ENCODE measurements at places on chromosomes 1 and 21.

- DNase-seq, result no peak
These were observed 175.0 kb downstream of the KAZN start for GRCh38 chr1:14773396-14774025.

DNA sequence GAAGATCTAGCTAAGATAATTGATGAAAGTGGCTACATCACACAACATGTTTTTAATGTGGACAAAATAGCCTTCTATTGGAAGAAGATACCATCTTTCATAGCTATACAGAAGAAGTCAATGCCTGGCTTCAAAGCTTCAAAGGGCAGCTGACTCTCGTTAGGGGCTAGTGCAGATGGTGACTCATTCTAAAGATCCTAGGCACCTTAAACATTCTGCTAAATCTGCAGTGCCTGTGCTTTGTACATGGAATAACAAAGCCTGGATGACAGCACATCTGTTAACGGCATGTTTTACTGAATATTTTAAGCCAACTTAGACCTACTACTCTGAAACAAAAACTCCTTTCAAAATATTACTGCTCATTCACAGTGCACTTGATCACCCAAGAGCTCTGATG, 65.6 kb upstream of the USP24 start:
- DNase-seq, result no peak

DNA sequence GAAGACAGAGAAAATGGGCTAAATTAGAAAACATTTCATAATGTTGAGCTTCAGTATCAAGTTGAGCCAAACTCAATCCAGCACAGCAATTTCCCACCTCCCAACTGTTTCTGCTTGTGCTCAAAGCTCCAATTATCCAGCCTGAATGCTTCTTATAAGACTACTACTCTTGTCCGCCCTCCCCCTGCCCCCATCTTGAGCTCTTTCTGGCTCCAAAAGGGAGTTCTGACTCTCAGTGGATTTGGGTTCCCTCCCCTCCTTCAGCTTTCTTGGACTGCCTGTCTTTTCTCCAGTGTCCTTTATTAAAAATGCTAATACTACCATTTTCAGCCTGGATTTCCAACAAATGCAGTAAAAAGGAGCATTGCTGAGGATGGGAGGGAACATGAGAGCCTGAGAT, 174.8 kb downstream of the ASTN1 start:
- DNase-seq, result no peak

- no peak for DNase-seq
These were observed 41.9 kb downstream of the WNT9A start for GRCh38 chr1:227905573-227906487.

GRCh38 chr1:226216056-226216455, 7.4 kb upstream of the MIXL1 start:
- DNase-seq, result no peak

GRCh38 chr1:29254346-29254745, 18.0 kb downstream of the PTPRU start:
- DNase-seq, result no peak

- DNase-seq, result no peak
These were observed 125.4 kb downstream of the FOXD2 start for GRCh38 chr1:47563201-47563600.

- DNase-seq, result no peak
These were observed 8.2 kb downstream of the IFFO2 start for GRCh38 chr1:18948048-18948912.

GRCh38 chr1:178716111-178716510, 8.9 kb upstream of the RALGPS2 start:
- DNase-seq, result no peak

DNA sequence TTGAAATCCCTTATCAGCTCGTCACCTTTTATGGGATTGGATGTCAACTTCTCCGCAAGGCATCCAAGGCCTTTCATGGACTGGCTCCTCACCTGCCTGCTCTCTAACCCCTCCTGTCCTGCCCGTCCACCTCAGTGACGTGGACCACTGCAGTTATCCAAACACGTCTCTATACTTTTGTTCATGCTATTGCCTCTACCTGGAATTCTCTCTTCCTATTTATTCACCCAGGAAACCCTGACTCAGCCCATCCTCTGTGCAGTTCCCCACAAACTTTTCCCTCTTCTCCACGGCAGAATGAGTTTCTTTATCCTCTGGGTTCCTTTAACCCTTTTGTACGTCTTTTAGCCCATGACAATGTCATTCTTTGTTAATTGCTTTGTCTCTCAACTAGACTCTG, 5.1 kb upstream of the UTP25 start:
- no peak for DNase-seq

- DNase-seq, result no peak
These were observed 45.6 kb downstream of the ZNF281 start for GRCh38 chr1:200364091-200364759.

DNA sequence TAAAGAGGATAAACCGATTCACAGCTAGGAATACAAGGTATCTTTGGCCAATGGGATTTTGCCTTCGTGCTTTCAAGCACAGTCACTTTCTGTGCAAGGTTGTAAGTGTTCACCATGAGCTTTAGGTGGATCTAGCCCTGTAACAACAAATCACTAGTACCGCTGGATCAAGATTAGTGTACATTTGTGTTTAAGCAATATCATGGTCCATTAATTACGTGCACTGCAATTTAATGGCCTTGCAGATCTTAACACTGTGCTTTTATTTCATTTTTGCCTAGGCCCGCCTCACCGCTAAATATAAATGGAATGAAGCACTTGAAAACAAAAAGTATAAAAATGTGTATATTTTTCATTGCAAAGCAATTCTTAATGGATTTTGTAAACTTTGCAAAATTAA, 461.1 kb downstream of the DSCAM start:
- no peak for DNase-seq

DNA sequence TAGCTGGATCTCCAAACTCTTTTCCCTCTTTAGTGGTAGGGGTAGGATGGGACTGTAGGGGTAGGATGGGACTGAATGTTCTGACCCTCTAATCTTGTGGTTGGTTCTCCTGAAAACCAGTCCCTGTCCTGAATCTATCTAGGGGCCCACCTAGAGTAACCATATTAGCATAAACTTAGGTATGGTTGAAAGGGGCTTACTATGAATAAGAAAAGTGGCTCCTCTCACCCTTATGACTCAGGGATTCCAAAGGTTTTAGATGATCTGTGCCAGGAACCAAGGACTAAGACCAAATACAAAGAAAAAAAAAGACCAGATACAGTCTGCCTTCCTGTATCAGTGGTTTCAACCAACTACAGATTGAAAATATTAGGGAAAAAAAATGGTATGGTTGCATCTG, 28.9 kb downstream of the RNF2 start:
- no peak for DNase-seq

DNA sequence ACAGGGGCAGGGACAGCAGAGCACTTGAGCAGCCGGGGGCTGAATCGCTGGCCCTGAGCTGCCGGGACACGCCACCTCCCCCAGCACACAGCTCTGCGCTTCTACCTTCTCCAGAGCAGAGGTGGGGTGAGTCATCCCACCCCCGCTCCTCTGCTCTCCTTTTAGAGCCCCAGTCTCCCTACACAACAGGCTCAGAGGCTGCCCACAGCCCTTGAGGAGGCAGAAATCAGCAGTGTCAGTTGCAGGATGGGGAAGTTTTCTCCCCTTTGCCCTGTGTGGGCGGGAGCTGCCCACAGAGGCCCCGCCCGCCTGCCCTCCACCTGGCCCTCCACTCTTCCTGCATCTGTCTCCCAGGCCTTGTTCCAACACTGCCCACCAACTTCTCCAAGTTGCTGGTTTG, 94.6 kb downstream of the STUM start:
- DNase-seq, result no peak

GRCh38 chr21:44521928-44522752, 17.9 kb downstream of the KRTAP10-1 start:
- no peak for DNase-seq

DNA sequence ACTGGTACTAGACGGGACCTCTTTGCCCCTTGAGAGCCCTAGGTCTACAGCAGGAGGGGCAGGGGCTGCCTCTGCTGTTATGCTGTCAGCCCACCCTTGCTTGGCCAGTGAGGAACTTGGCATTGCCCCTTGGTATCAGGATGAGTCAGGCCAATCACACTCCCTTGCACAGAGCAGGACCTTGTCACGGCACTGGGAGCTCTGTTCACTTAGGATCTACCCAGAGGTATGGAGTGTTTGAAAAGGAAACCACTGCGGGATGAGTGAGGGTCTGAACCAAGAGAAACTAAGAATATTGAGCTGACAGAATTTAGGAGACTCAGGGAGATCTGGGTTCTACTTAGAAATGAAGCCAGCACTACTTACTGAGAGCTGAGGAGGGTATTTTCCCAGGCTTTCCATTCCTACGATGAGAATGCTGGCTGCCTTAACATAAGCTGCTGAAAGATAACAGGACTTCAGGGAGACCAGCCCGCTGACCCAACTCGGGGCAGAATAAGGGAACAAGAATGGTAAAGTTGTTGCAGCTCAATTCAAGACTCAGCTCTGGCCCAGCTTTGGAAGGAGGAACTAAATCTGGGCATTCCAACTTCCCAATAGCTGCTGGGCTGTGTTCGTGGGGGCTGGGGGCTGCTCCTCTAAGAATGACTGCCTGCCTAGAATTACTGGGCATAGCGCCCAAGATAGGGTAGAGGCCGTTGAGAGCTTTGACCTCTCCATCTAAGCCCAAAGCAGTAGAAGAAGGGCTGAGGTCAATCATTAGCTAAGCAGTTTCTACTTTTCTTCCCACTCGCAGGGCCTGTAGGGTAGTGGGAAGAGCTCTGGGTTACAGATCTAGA, 1.5 kb downstream of the FABP3 start:
- no peak for DNase-seq

- no peak for DNase-seq
These were observed 41.0 kb upstream of the SCAF4 start for GRCh38 chr21:31772674-31773555.

GRCh38 chr1:234186037-234186688, 187.1 kb upstream of the COA6 start:
- DNase-seq, result no peak

Measured in NCI-H1417 treated with DMSO at 0.1 percent for 48 hours (cell line).